ENCODE measurements at places on chromosomes 13 and 19. TPM values are rescaled to one million over a fixed set of nuclear protein-coding genes. Genes with fewer than 3 reads are reported as not detected.
A peak's percentile ranks its signal among the peaks of the same experiment; 100 is the strongest.

DNA sequence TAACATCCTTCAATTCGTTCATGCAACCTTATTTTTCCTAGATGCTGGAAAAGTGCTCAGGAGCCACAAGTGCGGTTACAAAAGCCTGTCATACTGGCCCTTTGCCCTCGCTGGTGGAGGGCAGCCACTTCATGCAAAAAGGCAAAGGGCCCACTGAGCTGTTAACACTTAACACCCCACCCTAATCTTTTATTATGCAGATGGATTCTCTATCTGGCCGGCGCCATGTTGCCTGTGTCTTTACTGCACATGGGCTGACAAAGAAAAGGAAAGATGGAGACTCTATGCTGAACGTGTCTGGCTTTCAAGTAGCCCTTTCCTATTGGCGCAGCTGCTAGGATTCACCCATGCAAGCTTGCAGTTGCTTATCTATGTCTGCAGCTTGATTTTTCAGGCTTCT, 10.8 kb downstream of the OR7D2 start:
- no peak for DNase-seq

- no peak for DNase-seq
Observed at GRCh38 chr13:49303533-49304252, 56.0 kb downstream of the CDADC1 start.

GRCh38 chr19:13748169-13748828, 16.0 kb upstream of the MRI1 start:
- peak; percentile 40 for DNase-seq

Gene LHFPL6
- total RNA-seq = 18.6 TPM

Gene FUT3
- total RNA-seq = 196 TPM

Measured in transverse colon (tissue), 4 donors.